ENCODE measurements at places on chromosomes 1 and 21.

GRCh38 chr1:59751801-59752200, 62.9 kb upstream of the HOOK1 start:
- no peak for DNase-seq

DNA sequence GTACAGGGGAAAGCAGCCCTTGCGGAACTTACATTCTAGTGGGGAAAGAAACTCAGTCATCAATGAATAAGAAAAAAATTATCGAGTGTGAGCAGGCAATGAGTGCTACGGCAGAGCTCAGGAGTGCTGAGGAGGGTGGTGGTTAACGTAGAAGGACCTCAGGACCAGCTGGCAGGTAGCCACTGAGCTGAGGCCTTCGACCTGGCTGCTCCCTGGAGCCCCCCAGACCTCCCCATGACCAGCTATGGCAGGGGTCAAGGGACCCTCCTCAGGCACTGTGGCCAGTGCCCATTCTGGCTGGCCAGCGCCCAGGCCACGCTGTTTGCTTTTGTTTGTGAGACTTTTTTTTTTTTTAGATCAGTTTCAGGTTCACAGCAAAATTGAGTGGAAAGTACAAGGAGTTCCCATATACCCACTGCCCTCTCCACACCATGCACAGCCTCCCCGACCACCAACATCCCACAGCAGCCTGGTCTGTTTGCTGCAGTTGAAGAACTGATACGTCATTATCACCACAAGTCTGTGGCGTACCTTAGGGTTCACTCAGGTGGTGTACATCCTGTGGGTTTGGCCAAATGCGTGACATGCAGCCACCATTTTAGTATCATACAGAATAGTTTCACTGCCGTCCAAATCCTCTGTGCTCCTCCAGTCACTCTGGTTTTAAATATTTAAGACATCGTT, 11.8 kb upstream of the TTC22 start:
- DNase-seq = no peak

- no peak for DNase-seq
These were observed 129.4 kb downstream of the MRPS6 start for GRCh38 chr21:34202553-34203372.

- peak; percentile 61 for DNase-seq
These were observed 159.7 kb upstream of the NRIP1 start for GRCh38 chr21:15224346-15225086.

DNA sequence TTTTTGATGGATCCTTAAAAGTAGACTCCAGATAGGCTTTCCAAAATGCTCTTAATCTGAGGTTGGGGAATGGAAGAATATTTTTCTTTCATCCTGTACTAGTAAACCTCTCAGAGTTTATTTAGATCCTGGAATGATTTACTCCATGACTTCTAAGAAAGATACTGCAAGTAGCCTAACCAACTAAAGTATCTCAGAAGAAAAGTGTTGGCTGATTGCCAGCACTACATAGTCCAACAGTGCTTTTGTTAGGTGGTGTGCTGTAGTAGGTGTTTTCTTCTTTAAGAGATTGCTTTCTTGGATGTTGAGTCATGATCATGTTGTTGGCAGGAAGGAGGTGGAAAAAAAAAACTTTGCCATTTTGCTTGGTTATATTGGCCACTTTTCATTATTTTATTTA, 119.8 kb downstream of the OSBPL9 start:
- no peak for DNase-seq

DNA sequence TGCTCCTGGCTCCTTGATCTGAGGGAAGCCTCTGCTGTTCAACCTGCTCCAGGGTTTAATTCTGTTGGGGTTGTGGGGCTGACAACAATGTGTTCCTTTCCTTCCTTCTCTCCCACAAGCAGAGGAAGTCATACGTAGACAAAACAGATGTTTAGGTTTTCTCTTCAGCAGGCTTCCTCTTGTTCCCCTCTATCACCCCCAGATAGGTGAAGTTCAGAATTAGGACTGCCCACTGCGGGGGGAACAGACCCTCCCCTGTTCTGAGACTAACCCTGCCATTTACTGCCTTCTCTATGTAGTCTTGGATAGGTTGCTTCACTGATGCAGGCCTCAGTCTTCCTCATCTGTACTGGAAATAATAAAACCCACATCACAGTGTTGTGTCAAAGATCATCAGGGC, 30.0 kb upstream of the NRDC start:
- DNase-seq = no peak

- no peak for DNase-seq
These were observed 97.3 kb upstream of the MARK1 start for GRCh38 chr1:220430586-220430985.

- DNase-seq = no peak
These were observed 6.1 kb downstream of the MIB2 start for GRCh38 chr1:1621173-1622009.

GRCh38 chr1:109760581-109761226, 3.0 kb downstream of the EPS8L3 start:
- no peak for DNase-seq

DNA sequence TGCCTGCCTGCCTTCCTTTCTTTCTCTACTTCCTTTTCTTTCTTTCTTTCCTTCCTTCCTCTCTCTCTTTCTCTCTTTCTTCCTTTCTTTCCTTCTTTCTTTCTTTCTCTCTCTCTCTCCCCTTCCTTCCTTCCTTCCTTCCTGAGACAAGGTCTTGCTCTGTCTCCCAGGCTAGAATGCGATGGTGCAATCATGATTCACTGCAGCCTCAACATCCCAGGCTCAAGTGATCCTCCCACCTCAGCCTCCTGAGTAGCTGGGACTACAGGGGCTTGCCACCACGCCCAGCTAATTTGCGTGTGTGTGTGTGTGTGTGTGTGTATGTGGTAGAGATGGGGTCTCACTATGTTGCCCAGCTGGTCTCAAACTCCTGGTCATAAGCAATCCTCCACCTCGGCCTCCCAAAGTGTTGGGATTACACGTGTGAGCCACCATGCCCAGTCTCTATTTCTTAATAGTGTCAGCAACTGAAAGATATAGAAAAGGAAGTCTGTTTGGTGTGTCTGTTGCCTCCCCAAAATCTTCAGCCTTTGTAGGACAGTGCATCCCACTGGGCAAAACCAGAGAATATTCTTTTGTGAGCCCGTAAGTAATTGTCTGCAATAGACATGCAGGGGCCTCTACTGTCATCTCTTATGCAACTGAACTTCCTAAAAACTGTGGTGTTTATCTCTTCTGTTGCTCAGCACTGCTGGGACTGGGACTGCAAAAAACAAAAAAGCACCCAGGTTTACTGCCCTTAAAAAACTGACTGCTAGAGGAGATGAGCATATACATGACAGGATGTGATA, 20.9 kb upstream of the RAB4A start:
- DNase-seq = no peak

GRCh38 chr1:12135612-12136011, 31.2 kb upstream of the TNFRSF1B start:
- no peak for DNase-seq

Data from AG09319 (cell line).